Naive thymus-derived CD4-positive, alpha-beta T cell (primary cell): ENCODE measurements at places on chromosomes 2 and 18. TPM values are rescaled to one million over a fixed set of nuclear protein-coding genes. Genes with fewer than 3 reads are reported as not detected.

GALNT14 gene
- total RNA-seq: not detected in 2 replicates

NXPH2 gene
- not detected for total RNA-seq

RAB27B gene
- 1.3 TPM for total RNA-seq

GAL3ST2 gene
- total RNA-seq: 0.93 TPM

APOB gene
- not detected for total RNA-seq

KCNIP3 gene
- not detected for total RNA-seq

WNT10A gene
- 0.19 TPM in 1 of 2 replicates, not detected in the other for total RNA-seq

TTR gene
- not detected in 2 replicates for total RNA-seq

MCM6 gene
- total RNA-seq: 105 TPM in 2 replicates

GTF2A1L gene
- not detected for total RNA-seq

ATG9A gene
- 66.0 TPM for total RNA-seq

BMP10 gene
- not detected in 2 replicates for total RNA-seq

MOCOS gene
- not detected for total RNA-seq

DNA sequence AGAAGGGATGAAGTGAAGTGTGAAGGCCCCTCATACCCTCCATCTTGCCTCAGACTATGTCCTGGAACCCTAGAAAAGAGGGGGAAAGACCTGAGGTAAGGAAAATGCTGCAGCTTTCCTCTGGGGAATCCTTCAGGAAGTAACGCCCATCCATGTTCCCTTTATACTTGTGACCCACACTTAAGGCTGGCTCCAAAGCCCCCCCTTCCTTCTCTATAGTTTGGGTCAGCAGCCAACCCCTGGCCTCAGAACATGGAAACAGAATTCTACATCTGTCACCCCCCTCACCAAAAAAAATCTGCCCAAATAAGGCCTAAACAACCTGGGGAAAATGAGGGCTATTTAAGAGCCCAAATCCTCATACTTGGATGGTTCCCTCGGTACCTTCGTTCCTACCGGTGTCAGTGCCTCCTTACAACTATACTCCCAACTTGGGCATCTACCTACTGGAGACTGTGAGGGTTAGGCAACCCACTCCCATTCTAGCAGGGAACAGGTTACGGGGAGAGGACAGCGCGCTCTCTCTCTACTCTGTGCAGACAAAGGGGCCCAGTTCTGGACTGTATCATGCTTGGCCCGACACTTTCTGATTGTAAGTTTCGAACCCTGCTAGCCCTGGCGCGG, 689 bp downstream of the OST4 start:
- H3K27ac ChIP-seq: peak overlapping the region; percentile 97
- H3K27me3 ChIP-seq: no peaks in the 10 kb centered on the region
- H3K4me1 ChIP-seq: peaks cover 40% of the 10 kb centered on the region

DNA sequence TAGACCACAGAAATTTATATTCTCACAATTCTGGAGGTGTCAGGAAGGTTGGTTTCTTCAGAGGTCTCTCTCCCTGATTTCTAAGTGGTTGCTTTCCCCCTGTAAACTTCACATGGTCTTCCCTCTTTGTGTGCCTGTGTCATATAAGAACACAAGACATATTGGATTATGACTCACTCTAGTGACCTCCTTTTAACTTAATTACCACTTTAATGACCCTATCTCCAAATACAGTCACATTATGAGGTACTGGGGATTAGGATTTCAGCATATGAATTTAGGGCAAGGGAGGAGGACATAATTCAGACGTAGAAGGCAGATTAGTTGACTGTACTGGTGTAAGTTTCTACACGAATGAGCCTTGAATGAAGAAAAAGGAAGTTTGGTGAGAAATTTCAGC, 38.2 kb upstream of the EPHA4 start:
- H3K27me3 ChIP-seq: peaks cover 3% of the 10 kb centered on the region
- no peak overlapping the region for H3K27ac ChIP-seq
- DNase-seq: no peak
- no peaks in the 10 kb centered on the region for H3K4me1 ChIP-seq

DNA sequence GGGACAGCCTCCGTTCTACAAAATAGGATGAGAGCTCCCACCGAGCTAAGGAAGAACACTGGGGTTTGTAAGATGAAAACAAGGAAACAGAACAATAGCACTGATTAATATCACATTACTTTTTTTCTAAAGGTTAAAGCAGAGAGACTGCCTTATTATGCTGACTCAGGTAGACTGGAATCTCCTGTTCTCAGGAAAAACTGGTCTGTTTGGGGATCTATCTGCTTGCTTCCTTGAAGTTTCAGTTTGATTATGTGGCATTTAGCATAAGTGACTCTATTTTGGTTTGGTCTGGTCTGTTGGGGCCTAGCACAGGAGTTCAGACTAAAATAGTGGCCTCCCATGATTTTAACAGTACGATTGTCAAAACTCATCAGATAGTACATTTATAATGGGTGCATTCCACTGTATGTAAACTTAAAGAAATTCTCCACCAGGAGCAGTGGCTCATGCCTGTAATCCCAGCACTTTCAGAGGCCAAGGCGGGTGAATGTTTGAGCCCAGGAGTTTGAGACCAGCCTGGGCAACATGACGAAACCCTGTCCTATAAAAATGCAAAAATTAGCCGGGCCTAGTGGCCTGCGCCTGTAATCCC, 64.1 kb upstream of the NDUFV2 start:
- H3K4me1 ChIP-seq: no peaks in the 10 kb centered on the region
- no peaks in the 10 kb centered on the region for H3K27me3 ChIP-seq
- no peak for DNase-seq
- H3K36me3 ChIP-seq: no peaks in the 10 kb centered on the region
- H3K27ac ChIP-seq: no peak overlapping the region

- H3K4me1 ChIP-seq: peaks cover 7% of the 10 kb centered on the region
- H3K4me3 ChIP-seq: no peak overlapping the region
- no peak for DNase-seq
These were observed 178.8 kb downstream of the ANAPC1 start for GRCh38 chr2:111705239-111705638.

GRCh38 chr2:172247203-172247602, 144.5 kb upstream of the DLX2 start:
- H3K36me3 ChIP-seq: no peaks in the 10 kb centered on the region
- H3K27ac ChIP-seq: no peak overlapping the region
- no peak overlapping the region for H3K4me3 ChIP-seq
- peaks cover 6% of the 10 kb centered on the region for H3K4me1 ChIP-seq

DNA sequence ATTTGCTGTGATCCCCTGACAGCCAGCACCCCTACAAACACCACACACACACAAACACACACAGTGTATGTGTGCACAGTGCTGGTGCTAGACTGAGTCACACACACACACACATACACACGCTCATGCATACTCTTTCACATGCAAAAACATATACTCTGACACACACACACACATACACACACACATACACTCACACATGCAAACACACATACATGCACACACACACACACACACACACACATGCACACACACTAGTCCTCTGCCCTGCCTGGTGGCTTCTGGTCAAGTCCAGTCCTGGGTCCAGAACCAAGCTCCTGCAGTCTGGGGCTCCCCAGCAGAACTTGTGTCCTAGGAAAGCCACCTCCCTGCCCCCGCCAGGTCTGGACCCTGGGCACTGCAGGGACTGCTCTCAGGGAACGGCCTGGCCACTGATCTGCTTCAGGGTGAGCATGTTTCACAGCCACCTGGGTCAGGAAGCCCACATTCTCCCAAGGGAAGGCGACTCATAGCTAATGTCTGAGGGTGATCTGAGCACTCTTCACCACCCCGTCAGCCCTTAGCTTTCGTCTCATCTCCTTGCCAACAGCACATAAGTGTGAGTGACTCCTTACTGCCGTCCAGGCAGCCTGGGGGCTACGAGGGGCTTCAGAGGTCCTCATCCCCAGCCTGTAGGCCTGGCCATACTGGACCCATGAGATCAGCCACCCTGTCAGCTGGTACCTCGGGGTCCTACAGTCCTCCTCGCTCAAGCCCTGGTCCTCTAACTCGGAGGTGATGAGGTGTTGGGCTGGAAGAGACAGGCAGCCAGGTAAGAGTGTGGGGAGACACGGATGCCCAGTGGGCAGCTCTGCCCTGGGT, 88.1 kb downstream of the MCFD2 start:
- no peak overlapping the region for H3K27ac ChIP-seq
- DNase-seq: no peak
- no peaks in the 10 kb centered on the region for H3K4me1 ChIP-seq
- H3K27me3 ChIP-seq: peaks cover 4% of the 10 kb centered on the region
- H3K36me3 ChIP-seq: no peaks in the 10 kb centered on the region

DNA sequence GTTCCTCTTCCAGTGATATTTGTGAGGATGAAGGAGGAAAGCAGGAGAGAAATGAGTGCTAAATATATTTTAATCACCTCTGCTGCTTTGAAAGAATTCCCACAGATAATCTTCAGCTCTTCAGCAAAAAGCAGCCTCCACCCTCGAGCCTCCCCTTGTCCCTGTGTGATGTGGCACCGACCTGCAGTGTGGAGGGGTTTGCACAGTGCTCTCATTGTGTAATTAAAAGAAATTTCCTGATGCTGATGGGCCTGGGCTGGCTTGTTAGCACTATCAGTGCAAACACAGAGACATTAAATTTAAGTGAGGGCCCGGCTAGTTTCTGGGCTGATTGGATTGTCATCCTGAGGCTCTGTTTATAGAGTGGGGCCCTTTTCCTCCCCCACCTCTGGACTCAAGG, 53.4 kb downstream of the KIF5C start:
- no peak for DNase-seq
- H3K4me1 ChIP-seq: peaks cover 7% of the 10 kb centered on the region
- no peak overlapping the region for H3K27ac ChIP-seq
- H3K4me3 ChIP-seq: no peak overlapping the region

DNA sequence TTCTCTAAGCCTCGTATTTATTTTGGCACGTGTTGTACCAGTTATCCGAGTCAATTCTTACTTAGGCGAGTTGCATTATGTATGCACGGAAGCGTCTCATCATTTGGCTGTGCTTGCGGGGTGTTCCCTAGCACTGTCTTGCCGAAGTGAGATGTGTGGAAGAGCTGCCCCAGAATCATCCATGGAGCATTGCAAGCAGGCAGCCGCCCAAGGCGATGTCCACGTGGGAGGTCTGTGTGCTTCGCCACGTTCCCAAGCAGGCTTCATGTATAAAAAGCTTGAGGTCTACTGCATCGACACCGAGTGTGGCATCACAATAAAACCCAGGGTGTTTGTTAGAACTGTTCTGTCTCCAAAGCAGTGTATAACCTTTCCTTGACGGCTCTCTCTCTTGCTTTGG, 849.9 kb downstream of the DCDC2C start:
- H3K36me3 ChIP-seq: no peaks in the 10 kb centered on the region
- H3K4me1 ChIP-seq: no peaks in the 10 kb centered on the region
- DNase-seq: no peak
- no peak overlapping the region for H3K4me3 ChIP-seq
- H3K27ac ChIP-seq: no peak overlapping the region
- H3K27me3 ChIP-seq: no peaks in the 10 kb centered on the region

DNA sequence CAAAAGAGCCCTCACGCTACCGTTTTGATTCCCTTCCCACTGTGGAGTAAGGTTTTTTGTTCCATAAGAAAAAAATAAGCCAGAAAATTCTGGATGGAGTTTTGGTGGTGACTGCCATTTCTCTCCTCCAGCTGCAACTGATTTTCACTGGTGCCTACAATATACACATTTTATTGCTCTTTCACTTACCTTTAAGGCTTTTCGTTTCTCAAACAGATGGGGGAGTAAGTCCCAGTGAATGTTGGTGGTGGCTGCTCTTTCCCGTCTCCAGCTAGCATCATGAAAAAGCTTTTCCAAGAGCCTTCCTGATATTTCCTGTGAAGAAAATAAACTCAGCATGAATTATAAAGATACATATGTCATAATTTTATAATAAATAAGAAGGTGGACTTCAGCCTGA, 932.5 kb upstream of the PIK3C3 start:
- DNase-seq: no peak
- no peaks in the 10 kb centered on the region for H3K27me3 ChIP-seq
- H3K27ac ChIP-seq: no peak overlapping the region
- H3K4me1 ChIP-seq: no peaks in the 10 kb centered on the region
- H3K4me3 ChIP-seq: no peak overlapping the region
- no peaks in the 10 kb centered on the region for H3K36me3 ChIP-seq

DNA sequence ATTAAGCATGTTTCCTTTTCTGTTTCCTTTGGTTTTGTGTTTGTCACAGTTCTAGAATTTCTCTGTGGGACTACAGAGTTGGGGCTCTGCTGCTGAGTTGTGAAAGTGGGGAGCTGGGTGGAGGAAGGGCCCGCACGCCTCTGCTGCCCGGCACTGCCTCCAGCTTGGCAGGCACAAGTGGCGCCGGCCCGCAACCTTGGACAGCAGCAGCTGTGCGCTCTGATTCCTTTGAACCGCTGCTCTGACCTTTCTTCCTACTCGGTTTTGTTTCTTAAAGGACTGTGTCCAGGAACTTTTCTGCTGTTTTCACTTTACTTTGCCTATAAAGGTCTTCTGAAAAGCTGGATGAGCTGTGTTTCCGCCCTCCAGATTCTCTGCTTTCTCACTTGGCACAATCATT, 137.6 kb upstream of the ALPP start:
- no peak overlapping the region for H3K4me3 ChIP-seq
- peaks cover 7% of the 10 kb centered on the region for H3K4me1 ChIP-seq
- no peak overlapping the region for H3K27ac ChIP-seq
- no peaks in the 10 kb centered on the region for H3K27me3 ChIP-seq

DNA sequence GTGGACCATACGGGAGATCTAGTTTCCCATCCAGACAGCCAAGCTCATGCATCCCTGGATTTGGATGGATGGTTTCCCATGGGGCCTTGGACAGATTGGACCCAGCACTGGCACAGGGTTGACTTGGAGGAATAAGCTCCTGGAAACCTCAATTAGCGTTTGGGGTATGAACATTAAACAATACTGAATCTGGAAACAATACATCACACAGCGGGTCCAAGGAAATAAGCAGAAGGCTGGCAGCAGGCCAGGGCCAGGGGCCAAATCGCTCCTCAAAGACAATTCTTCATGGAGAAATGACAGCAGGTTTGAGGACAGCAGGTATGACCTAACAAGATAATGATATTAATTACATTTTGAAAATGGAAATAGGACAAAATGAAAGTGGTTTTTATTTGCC, 540.6 kb downstream of the RIT2 start:
- no peak overlapping the region for H3K4me3 ChIP-seq
- H3K27ac ChIP-seq: no peak overlapping the region
- H3K27me3 ChIP-seq: no peaks in the 10 kb centered on the region
- no peaks in the 10 kb centered on the region for H3K36me3 ChIP-seq

- H3K27ac ChIP-seq: no peak overlapping the region
- H3K27me3 ChIP-seq: no peaks in the 10 kb centered on the region
- H3K4me1 ChIP-seq: peaks cover 34% of the 10 kb centered on the region
These were observed 55.2 kb downstream of the STK39 start for GRCh38 chr2:168191955-168192785.
